ENCODE measurements at places on chromosomes 11 and 22.
A peak's percentile ranks its signal among the peaks of the same experiment; 100 is the strongest.

- DNase-seq: no peak
Measured at GRCh38 chr22:43825651-43826050, 13.5 kb upstream of the EFCAB6 start.

GRCh38 chr11:86637988-86638387, 34.4 kb downstream of the ME3 start:
- DNase-seq: no peak

GRCh38 chr22:43449205-43449830, 37.5 kb downstream of the MPPED1 start:
- no peak for DNase-seq

DNA sequence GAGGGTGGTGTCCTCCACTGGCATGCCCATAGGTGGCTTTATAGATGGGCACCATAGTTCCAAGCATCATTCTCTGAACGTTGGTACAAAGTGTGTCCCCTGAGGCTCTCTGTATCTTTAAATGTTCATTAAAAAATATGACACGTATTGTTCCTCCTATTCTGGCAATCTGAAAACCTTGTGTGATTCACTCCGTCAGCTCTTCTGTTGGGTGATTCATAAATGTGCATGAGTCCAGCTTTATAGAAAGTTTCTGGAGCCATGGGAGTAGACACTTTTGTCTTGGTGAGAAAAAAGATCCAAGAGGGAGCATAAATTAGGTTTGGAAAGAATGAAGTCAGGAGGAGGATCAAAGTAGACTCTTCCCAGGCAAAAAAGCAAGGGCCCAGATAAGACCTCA, 728.8 kb downstream of the NELL1 start:
- no peak for DNase-seq

DNA sequence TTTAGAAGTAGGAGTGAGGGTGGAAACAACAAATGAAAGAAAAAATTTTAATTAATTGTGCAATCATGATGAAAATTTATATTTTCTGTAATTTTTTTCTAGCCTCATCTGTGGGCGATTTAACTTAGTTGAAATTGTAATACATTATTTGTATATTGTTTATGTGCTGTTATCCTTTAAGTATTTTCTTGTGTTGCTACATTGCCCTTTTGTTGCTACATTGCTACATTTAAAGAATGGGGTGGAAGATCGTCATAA, 106.2 kb upstream of the OR4B1 start:
- DNase-seq: no peak

DNA sequence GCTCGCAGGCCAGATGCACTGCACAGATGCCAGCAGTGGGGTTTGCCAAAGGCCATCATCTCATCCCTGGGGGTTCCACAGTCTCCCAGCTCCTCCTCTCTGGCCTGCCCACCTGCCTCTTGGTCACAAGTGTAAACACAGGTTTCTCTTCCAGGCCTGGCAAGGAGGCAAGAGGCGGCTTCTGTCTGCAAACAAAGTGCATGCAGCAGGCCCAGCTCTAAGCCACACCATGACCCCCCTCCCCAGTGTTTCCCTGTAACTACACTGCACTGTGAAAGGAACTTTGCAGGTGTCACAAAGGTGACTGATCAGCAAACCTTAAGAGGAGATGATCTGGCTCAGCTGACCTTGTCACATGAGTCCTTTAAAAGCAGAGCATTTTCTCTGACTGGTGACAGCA, 26.2 kb upstream of the SHISAL1 start:
- DNase-seq: no peak

GRCh38 chr11:95147364-95147905, 57.8 kb downstream of the ENDOD1 start:
- peak; percentile 83 for DNase-seq

- peak; percentile 36 for DNase-seq
Measured at GRCh38 chr11:116732271-116733042, 40.3 kb downstream of the BUD13 start.

DNA sequence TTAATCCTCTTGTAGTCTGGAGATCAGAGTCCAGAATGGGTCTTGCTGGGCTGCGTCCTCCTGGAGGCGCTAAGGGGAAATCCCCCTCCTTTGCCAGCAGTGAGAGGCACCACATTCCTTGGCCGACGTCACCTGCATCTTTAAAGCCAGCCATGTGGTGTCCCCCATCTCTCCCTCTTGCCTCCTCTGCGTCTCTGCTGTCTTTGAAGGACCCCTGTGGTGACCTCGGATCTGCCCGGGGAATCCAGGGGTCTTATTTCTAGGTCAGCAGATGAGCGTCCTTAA, 27.2 kb upstream of the PARVB start:
- no peak for DNase-seq

DNA sequence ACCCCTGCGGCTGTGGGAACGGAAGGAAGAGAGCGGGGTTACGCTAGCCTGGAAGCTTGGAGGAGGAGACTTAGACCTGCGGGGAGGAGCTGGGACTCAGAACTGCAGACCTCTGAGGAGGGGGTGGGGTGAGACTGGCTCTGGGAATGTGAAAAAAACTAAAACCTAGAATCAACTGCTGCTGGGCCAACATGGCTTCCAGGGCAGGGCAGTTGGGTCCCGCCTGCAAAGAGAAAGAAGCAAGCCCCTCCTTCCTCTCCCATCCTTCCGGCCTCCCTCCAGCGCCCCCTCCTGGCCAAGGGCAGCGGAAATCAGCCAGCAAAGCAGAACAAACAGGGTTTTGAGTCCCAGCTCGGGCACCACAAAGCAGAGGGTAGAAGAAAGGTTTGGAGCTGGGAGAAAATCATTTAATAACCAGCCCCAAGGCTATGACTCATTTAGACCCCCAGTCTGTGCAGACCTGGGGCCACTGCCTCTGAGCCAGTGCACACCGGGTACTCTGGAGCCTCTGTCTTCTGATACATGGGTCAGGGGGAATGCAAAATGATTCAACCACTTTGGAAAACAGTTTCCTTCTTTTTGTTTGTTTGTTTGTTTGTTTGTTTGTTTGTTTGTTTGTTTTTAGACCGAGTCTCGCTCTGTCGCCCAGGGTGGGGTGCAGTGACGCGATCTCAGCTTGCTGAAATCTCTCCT, 7.3 kb upstream of the NCF4 start:
- DNase-seq: peak; percentile 3

DNA sequence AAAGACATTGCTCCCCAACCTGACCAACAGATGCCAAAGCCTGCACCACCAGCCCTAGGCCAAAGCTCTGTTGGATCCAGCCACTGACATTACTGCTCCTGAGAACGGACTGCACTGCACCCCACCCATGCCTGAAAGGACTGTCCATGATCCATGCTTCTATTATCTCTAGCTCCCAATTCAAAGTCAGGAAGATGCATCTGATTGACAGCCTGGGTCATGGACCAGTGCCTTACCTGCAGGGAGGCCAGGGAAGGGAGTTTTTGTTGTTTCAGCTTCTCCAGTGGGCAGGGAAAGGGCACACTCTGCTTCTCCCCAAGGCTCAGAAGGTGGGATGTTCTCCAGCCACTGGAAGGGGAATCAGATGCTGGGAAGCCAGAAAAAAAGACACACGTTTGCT, 4.8 kb upstream of the PRDM11 start:
- no peak for DNase-seq

DNA sequence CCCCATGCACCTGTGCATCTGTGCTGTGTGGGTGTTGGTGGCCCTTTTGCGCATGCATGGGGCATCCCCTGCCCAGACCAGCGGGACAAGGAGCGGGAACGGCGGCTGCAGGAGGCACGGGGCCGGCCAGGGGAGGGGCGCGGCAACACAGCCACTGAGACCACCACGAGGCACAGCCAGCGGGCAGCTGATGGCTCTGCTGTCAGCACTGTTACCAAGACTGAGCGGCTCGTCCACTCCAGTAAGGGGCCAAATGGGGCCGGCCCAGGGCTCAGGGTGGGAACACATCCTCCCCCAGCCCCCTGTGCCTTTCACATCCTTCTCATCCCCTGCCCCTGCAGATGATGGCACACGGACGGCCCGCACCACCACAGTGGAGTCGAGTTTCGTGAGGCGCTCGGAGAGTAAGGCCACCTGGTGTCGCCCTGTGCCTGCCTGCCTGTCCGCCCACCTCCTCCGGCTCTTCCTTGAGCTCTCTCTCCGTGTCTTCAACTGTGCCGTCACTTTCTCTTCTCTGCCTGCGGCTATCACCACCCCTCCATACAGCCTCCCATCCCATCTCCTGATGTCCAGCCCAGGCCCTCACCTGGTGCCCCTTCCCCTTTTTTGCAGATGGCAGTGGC, 10.6 kb downstream of the SELENOM start:
- DNase-seq: no peak

DNA sequence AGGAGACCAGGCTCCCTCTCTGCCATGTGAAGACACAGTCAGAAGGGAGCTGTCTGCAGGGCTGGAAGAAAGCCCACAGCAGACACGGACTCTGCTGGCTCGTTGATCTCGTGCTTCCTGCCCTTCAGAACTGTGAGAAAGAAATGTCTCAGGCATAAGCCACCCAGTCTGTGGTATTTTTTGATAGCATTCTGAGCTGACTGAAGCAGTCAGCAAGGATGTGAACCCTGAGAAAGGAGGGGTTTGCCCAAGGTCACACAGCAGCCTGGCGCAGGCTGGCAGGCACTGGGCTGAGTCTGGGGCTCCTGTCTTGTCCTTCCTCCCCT, 255.1 kb upstream of the B3GAT1 start:
- DNase-seq: no peak

DNA sequence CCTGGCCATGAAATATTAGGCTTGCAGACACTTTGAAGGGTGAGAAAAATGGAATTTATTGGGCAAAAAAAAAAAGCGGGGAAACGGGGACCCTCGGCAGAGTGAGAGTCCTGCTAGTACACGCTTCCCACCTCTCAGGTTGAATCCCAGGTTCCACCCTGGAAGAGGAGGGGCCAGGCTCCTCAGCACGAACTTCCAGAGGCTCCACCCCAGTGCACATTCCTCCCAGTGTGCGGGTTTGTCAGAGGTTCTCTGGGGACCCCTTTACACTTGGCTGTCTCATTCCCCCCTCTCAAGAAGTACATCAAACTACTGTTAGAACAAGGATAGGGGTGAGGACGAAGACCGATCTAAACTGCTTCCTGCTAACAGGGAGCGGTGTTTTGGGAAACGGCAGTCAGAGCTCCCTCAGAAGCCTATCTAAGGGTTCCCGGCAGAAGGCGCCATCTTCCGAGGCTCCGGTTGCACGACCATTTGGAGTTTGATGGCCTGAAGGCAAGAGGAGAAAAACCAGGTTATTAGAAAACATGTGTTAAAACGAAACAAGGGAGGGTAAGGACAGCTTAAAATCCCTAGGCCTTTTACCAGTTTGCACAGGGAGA, 27.5 kb downstream of the FOLR3 start:
- no peak for DNase-seq

DNA sequence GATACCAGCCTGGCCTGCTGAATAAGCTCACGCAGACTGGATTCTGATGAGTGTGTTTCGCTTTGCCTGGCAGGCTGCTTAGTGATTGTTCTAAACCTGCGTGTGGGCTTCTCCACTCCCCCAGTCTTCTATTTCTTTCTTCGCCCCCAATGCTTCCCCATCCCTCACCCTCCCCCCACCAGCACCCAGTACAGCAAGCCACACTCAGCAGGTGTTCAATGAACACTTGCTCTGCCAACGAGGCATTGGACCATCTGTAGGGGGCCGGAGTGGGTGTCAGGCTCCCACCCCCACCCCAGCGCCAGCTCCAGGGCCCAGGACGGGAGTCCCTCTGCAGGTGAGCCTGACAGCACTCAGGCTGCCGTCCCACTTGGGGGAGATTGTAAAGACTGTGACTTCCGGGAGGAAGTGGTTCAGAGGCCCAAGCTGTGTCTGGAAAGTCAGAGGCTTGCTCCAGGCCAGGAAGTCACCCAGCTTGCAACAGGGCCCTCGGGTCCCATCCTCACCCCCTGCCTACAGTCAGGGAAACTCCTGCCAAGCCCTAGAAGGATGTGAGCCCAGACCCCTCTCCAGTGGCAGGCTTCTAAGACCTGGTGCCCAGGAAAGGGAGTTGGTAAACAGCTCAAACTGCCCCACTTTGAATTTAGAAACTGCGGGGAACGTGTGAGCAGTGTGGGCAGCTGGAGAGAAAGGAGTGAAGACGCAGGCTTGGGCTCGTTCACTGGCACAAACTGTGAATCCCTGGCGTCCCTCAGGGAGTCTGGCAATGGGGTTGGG, 66.3 kb upstream of the PRDM11 start:
- no peak for DNase-seq

GRCh38 chr11:65489706-65490320, 9.0 kb upstream of the MALAT1 start:
- DNase-seq: no peak

DNA sequence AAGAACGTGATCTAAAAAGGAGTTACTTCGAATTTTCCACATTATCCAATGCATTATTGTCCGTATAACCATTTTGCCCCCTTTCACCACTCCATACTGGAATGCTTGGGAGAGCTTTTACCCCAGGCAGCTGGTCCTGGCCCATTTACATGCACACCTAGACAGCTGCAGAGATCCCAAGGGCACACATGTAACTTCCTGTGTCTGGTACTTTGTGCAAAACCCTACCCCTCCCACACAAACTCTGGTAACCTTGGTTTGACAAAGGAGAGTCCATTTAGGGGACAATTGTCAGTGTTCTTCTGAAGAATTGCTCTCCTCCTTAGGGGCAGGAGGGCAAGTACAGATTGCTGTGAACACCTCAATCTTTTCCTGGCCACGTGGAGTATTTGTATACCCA, 57.3 kb upstream of the SORL1 start:
- DNase-seq: no peak

GRCh38 chr11:9803685-9804418, 140.0 kb downstream of the SWAP70 start:
- DNase-seq: no peak

GRCh38 chr11:35334385-35335090, 84.8 kb downstream of the SLC1A2 start:
- DNase-seq: no peak

DNA sequence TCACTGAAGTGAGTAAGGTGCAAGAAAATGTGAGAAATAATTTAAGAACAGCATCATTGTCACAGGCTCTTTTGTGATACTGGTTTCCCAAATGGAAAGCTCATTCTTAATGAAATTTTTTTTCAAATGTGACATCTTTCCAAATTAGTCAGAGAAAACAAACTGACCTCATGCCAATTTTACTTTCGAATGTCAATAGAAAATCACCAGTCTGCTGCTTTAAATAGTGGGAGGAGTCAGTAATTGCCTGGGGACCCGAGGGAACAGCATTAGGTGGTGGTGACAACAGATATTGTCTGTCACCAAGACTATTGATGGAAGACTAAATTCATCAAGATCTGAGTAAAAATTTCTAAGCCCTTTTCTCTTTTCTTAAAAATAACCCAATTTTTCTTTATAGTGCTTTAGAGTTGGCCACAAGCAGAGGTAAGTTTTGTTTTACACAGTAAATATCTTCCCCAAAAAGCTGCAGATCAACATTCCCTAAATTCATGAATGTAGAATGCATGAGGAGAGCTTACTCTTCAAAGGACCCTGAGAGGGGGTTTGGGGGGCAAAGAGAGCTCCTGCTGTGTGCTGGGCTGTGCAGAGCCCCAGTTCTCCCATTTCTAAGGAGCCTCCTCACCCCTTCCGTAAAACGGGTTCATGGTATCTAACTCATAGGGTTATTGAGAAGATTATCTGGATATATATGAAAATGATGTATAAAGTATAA, 95.1 kb downstream of the PIWIL4 start:
- DNase-seq: no peak
